HEK293T (cell line): ENCODE measurements at places on chromosomes 3 and 15.

DNA sequence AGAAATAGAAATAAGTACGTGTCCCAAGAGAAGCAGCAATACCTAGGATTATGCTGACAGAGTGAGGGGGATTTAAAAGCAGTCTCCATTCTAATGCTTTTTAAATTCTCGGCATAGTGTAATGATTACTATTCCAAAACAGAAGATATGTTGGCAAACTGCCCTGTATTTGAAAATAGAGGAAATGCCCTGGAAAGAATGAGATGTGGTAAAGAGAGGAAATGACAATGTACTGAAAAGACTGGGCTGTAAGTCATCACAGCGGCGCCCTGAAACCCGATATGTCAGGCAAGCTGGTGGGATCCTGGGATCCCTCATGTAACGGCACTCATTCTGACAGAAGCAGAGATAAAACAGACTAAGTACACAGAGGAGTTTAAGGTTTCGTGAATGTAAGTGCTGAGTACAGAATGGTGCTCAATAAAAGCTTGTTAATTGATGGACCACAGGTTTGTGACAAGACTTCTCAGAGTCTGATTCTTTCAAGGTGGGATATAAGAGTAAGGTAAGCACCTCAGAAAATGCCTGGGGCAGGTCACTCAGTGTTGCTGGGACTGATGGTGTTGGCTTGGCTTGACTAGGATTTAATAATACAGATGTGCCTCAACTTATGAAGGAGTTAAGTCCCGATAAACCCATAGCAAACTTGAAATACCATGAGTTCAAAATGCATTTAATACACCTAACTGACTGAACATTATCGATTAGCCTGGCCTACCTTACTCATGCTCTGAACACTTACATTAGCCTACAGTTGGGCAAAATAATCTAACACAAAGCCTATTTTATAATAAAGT lies 91.4 kb downstream of the NFKBIZ start:
- peak; percentile 31 for DNase-seq

DNA sequence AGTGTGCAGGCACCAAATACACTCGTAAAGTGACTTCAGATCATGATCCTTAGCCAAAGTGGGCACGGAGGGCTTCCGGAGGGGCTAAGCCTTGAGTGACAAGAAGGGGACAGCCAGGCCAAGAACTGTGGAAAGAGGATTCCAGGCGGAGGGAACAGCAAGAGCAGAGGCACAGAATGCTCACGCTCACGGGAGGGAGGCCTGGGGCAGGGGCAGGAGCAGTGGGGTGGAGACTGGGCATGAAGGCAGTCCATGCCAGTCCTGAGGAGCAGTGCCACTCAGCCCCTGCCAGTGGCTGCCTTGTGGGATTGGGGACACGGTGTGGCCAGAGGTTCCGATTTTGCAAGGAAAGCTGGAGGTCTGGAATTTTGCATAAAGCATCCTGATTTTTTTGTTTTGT lies 36.0 kb downstream of the DNAJB8 start:
- DNase-seq = no peak

- no peak for DNase-seq
Measured at GRCh38 chr3:154125378-154126030, 4.3 kb downstream of the ARHGEF26 start.

DNA sequence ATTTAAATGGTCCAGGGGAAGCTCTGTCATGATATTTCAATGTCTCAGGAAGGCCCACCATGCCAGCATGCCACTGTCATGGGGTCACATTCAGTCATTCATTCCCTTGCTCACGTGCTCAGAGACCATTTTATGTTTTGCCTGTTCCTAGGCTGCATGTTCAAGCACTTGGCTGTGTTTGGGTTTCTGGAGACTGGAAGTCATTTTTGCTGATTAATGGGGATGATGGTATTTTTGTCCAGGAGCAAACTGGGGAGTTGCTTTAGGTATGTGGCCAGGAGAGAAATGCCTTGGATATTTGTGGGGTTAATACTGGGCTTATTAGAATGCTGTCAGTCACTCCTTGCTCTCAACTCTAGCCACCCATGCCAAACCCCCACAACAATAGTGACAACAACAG lies 303.5 kb downstream of the PTPRG start:
- no peak for DNase-seq

DNA sequence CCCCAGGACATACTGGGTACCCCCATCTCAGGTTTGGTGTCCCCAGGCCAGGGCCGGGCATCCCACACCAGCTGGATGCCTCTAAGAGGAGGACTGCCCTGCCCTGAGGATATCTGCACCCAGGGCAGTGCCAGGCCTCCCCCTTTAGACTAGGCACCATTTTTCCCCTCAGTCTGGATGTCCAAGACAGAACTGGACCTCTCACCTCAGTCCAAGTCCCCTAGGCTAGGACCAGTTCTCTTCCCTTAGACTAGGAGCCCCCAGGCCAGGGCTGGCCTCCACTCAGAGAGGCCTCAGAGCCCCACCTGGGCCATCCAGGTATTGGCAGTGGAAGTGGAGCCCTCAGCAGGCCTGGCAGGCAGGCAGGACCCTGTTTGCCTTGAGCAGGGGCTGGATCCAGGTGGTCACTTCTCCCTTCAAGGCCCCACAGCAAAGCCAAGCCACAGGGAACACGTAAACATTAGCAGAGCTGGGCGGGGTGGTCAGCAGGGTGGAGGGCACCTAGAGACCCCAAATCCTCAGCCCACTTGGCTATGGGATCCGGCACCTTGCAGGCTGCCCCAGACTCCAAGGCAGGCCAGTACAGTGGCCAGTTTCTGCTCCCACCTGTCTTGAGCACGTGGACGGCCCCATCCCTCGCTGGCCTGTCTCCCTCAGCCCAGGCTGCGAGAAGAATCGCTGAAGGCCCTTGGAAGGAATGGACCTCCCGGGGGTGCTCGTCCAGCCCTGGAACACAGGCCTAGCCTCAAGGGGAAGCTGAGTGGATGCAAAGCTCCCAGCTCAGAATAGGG lies 28.3 kb downstream of the PTH1R start:
- no peak for DNase-seq

- DNase-seq = no peak
Measured at GRCh38 chr3:32626631-32627030, 56.0 kb upstream of the DYNC1LI1 start.

GRCh38 chr3:129989414-129989813 lies 14.9 kb downstream of the TRH start:
- no peak for DNase-seq

DNA sequence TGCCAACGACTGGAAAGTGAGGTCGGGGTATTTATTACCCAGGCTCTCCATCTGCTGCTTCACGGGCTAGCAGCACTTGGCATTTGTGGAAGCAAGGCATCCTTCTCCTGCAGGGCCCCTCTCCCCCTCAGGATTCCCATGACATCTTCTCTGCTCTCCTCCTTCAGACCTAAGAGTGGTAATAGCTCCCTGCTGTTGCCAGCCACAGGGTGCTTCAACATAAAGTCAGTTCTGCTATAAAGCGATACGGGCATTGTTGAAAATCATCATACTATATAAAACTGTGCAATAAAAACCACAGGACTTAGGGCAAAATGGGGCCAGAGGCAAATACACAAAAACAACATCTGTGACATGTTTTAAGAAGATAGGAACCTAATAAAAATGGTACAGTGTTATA lies 391.8 kb upstream of the ADAMTS9 start:
- no peak for DNase-seq

DNA sequence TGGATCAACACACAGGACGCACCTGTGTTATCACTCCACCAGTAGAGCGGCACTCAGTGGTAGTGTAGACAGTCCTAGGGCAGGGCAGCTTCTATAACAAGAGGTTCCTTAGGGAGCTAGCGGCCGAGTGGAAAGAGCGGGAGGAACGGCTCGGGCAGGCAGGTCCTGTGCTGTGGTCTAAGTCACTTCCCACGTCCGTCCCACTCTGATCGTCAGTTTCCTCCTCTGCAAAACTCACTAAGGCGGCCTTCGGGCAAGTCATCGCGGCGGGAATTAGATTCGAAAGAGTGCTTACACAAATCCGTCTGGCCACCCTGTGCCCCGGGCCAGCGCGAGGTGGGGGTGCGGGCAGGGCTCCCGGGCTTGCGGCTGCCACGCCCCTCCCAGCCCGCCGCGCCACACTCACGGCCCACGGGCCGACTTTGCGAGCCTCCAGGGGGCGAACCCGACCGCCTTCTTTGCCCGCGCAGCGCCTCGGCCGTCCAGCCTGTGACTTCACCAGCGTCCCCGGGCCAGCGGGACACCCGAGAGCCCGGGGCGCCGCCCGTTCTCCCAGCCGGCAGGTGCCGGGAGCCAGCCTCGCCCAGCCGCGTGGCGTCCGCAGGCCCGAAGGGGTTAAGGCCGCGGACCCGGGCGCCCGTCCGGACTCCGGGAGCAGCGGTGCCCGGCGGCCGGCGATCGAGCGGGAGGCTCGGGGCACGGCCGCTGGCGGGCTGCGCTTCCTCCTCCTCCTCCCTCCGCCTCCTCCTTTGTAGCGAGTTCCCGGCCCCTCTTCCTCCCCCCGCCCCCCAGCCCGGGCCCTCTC lies 416 bp upstream of the CORO2B start:
- DNase-seq = peak; percentile 48

DNA sequence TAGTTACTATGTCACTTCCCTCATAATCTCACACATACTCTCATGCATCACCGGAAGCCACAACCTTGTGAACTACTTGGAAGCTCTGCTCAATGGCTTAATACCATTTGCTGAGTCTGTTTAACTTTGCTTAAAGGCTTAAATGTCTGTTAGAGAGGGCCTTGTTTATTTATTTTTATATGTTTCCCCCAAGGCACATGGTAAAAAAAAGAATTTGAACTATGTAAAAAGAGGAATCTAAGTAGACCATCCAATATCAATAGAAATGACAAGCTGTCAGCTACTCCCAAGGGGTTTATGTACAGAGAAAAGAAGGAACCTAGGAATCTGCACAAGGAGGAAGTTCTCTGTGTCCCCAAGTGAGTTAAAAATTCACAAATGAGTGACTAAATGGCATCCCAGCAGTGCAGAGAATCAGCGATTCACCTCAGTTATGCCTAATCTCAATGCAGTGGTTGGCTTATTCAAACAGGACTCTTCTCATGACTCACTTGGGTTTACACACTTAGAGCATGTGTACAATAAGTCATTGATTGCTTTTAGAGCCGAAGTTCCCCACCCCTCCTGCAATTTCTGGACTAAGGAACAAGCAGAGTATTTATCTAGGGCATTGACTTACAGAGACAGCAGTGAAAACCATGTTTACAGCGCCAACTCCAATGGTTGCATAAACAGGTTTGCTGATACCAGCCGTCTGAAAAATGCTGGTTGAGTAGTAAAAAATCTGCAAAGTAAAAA lies 24.4 kb downstream of the SLC2A2 start:
- DNase-seq = no peak

GRCh38 chr3:29701326-29701983 lies 420.6 kb downstream of the RBMS3 start:
- no peak for DNase-seq

GRCh38 chr3:32276279-32276841 lies 37.9 kb downstream of the CMTM8 start:
- no peak for DNase-seq

DNA sequence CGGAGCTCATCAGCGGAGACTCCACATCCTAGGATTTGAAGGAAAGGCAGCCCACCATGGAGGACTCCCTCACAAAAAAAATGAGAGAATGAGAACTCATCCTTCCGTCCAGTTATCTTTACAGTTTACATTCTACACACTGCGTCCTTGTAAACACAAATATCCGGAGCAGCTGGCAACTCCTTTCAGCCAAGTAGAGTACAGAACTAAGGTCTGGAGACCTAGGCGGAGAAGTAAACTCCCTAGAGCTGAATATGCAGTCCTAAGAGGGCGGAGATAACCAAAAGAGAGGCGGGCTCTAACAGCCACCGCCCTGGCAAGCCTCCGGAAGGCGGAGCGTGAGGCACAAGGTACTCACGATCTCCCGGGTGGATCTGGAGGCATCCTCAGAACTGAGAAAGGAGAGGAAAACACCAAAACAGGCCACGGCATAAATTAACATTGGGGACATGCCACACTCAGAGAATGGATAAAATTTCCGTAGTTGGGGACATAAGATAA lies 924 bp upstream of the SIN3A start:
- no peak for DNase-seq

GRCh38 chr15:24916305-24917009 lies 38.3 kb upstream of the SNRPN start:
- DNase-seq = no peak

GRCh38 chr3:167032267-167032876 lies 347.7 kb downstream of the ZBBX start:
- DNase-seq = peak; percentile 31
